ENCODE measurements at places on chromosomes 16 and 17.

- no peak for DNase-seq
Measured at GRCh38 chr16:85613604-85614337, 649 bp downstream of the GSE1 start.

- DNase-seq, result no peak
Measured at GRCh38 chr16:14487579-14487978, 142.5 kb downstream of the PARN start.

- no peak for DNase-seq
Measured at GRCh38 chr17:17119106-17119505, 76.8 kb downstream of the MPRIP start.

- DNase-seq, result no peak
Measured at GRCh38 chr17:65261682-65262636, 124.8 kb downstream of the RGS9 start.

GRCh38 chr17:39750131-39751015 lies 12.6 kb downstream of the GRB7 start:
- no peak for DNase-seq

Data from stimulated activated CD4-positive, alpha-beta T cell treated with anti-CD3 and anti-CD28 coated beads, Interleukin-15, amount 100 ng/mL, for 48 hours (primary cell).